Naive B cell (primary cell): ENCODE measurements at places on chromosomes 5 and 9.

- no peak for DNase-seq
Observed at GRCh38 chr5:157611571-157612476, 36.2 kb upstream of the ADAM19 start.

DNA sequence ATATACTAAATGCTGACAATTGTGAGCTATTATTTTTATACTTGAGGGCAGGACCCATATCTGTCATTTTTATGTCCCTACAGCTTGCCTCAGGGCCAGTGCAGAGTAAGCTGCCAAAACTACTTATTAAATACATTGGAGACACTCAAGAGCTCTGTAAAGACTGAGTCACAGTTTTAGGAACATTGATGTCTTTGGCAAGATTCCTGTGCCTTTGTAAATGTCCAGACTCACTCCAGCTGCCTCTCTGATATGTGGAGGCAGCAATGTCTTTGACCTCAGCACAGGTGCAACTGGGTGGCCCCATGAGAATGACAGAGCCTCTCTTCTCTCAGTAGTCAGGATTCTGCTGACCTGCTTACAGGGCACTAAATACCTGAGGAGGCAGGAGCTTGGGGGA lies 363.2 kb downstream of the OSTF1 start:
- DNase-seq = no peak

- no peak for DNase-seq
Observed at GRCh38 chr9:112774006-112774996, 23.7 kb downstream of the SNX30 start.

GRCh38 chr9:94676446-94677131 lies 37.3 kb upstream of the FBP1 start:
- DNase-seq = no peak

DNA sequence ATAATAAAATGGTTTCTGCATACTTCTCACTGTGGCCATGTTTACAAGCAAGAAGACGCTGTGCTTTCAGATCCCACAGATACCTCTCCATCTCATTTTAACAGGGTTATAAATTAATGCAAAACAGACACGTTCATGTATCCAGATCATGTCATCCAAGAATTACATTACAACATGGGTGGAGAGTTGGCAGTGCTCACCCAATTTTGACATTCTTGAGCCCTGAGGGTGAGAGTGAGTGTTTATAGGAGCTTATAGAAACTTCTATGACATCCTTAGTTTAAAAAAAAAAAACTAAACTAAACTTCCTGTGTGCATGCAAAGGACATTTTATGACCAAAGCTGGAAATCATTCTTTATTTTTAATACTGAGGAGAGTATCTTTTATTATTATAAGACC lies 9.1 kb downstream of the PRKACG start:
- DNase-seq = no peak

DNA sequence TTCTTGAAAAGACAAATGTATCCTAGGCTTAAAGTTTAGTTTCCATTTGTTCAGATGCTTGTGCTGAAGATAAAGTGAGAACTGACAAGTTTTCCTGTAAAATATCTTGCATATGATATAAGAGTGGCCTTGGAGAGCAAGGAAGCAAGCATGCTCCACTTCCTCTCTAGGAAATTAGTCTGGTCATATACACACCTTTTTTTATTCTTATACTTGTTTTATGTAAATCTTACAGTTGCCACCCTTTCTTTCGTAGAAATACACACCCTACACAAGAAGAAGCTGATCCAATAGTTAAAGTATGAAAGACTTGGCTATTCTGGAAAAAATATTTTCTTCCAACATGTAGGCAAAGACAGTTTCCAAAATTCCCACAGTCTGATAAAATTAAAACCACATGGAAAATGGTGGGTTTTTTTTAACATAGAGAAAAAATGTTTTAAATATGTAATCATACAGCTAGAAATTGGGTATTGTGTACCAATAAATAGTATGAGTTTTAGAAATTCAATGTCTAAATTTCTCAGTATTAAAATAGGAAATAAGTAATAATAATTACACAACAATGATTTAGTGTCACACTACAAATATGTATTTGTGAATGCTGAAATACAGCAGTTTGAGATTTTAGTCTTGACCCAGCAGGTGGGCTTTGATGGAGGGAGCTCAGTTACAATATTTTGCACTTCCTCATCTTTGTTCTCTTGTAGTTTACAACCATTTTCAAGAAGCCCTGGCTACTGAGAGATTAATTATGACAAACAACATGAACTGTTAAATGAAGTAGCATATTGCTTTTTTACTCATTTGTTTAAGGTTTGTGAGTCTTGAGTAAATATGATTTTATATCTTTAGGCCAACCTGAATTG lies 185.7 kb upstream of the GNA14 start:
- no peak for DNase-seq

- DNase-seq = no peak
Observed at GRCh38 chr5:102873379-102873932, 118.4 kb downstream of the PAM start.

- DNase-seq = no peak
Observed at GRCh38 chr9:738209-738915, 103.1 kb upstream of the DMRT1 start.

DNA sequence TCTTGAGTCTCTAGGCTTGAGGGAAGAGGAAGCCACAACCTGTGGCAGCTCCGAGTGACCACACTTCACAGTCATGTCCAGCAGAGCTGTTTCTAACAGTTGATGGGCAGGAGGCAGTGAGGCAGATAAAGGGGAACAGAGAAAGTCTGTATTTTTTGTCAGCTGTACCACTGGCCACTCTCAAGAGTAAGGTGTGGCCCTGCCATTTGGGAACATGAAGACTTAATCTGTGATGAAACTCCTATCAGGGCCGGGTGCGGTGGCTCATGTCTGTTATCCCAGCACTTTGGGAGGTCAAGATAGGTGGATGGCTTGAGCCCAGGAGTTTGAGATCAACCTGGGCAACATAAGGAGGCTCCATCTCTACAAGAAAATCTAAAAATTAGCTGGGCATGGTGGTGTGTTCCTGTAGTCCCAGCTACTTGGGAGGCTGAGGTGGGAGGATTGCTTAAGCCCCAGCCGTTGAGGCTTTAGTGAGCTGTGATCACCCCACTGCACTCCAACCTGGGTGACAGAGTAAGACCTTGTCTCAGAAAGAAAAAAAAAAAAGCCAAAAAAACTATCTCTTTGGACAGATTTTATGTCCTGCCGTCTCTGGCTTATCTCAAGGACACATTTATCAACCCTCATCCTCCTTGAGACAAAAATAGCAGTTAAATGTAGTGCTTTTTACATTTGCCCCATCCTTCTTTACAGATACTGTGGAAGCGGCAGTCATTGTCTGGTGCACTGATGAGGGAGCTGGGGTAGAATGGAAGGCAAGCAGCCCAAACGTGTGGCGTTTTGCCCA lies 11.9 kb upstream of the COL15A1 start:
- no peak for DNase-seq

DNA sequence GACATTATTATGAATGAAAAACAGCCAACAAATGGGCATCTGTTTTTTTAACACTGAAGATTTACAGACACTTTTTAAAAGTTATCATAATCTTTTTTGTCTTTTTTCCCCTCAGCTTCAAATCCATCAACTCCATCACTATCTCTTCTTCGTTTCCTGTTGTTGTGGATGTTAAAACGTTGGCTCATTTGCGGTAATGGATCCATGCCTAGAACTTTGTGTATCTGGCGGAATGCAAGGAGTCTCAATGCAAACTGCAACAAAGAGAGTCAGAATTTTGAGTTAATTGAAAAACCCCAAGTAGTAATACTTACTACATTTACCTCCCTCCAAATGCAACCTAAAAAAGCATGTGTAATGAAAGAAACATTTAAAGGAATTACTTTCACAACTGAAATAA lies 42.9 kb upstream of the MTMR12 start:
- DNase-seq = no peak

DNA sequence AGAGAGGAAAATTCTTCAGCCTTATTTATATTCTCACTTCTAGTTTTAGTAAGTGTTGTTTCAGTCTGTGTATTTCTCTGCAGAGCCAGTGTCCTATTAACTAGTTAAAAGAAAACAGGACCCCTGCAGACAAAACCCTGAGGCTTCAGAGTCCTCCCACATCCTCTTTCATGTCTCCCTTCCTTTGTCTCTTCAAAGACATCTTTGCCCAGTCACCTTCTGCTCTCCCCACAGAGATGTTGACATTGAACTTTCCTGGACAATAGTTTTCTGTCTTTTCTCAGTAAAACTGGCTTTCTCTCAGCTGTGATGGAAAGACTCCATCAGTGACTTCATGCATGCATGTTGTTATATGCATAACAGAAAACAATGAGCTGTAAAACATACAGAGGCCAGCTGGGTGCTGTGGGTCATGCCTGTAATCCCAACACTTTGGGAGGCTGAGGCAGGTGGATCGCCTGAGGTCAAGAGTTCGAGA lies 20.2 kb downstream of the GRAMD2B start:
- no peak for DNase-seq

- peak; percentile 24 for DNase-seq
Observed at GRCh38 chr5:178279723-178280438, 47.3 kb upstream of the PHYKPL start.

GRCh38 chr5:54438620-54439389 lies 16.7 kb upstream of the HSPB3 start:
- DNase-seq = no peak

DNA sequence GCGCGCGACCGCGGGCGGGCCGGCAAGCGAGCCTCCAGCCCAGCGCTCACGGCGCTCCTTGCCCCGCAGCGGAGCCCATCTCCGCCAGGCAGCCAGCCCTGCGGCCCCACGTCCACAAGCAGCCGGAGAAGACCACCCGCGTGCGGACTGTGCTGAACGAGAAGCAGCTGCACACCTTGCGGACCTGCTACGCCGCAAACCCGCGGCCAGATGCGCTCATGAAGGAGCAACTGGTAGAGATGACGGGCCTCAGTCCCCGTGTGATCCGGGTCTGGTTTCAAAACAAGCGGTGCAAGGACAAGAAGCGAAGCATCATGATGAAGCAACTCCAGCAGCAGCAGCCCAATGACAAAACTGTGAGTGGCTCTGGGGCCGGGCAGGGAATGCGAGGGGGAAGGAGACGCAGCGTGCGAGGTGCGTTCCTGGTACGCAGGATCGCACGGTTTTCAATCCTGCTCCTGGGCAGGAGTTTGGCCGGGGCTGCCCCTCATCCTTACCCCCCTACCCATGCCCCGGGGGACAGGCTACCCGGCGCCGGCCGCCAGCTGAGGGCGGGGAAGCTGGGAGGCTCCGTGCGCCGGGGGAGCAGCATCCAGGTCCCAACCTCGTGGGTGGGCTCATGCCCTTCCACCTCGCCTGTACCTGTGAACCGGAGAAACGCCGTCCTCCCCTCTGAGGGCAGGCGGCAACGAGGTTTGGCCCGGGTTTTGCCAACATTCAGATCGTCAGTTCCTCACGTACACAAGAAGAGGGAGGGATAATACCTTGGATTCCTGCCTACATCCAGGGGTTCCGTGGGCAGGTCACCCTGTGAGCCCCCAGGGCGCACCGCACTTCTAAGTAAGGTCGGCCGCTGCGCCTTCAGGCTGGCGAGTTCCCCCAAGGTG lies 6.6 kb downstream of the ISL1 start:
- DNase-seq = no peak

DNA sequence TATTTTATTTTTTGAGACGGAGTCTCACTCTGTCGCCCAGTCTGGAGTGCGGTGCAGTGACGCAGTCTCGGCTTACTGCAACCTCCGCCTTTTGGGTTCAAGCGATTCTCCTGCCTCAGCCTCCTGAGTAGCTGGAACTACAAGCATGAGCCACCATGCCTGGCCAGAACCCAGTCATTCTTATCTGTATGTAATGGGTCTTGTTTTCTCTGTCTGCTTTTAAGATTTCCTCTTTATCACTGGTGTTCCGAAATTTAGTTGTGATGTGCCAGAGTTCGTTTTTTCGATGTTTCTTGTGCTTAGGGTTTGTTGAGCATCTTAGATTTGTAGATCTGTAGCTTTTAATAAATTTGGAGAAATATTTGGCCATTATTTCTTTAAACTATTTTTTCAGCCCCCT lies 19.2 kb downstream of the SLC25A25 start:
- DNase-seq = no peak

GRCh38 chr9:130633336-130634190 lies 30.8 kb upstream of the PRDM12 start:
- no peak for DNase-seq

DNA sequence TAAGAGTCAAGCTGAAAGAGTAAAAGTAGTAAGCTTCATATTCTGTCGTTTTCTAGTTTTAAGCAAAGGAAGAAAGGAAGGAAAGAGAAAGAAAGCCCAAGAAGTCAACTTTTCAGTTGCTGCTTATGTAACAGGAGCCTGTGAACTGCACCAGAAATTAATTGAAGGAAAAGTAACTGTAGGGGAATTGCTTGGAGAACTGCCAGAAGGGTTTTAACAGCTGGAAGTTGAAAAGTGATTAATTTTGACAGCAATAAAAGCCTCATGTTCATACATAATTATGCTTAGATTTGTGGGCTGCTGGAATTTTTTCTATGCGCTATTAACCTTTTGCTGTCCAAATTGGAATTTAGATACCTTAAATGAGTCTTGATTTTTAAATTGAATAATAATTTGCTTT lies 255.7 kb downstream of the ENC1 start:
- DNase-seq = no peak

DNA sequence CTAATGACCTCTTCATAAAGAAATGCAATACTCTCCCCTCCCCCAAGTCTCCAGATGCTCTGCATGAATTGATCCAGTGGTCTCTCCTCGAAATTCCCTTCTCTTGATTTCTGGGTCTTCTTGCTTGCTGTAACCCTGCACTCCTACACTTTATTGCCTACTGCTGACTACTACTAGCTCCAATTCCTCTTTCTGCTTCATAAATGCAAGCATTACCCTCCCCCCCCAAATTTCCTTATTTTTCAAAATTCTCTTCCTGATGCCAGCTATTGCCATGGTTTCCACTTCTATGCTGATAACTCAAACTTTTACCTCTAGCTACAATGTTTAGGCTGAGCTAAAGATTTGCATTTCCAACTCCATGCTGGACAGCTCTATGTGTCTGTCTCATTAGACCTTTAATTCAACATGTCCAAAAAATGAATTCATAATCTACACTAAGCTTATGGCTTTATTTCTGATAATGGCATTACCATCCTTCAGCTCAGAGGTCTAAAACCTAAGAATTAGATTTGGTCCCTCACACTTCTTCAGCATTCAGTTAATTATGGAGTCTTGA lies 1.4 kb downstream of the ZBTB26 start:
- DNase-seq = no peak

DNA sequence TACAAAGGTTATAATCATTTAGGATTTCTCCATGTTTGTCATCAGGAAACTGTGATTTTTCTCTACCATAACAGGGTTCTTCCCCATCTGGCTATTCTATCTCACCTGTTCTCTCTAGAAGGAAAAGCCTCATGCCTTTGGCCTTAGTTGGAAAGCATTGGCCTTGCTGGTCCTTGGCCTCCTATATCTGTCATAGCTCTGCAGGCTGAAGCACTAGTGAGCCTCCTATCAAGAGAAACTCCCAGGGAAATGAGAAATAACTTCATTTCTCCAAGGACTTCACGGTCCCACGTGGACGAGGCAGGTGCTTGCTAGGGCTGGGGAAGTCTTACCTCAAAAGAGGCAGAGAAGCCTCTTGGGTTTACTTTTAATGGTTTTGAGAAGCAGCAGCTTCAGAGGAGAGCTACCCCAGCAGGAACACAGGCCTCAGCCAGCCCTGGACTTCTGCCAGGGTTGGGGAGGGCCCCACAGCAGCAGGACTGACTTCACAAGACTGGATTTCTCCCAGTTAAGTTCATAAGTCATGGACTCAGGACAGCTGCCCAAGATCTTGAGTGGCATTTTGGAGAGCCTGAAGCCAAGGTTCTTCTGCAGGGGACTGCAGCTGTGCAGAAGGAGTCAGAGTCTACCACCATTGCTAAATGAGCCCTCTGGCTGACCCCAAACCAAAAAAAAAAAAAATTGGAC lies 15.8 kb upstream of the PSAT1 start:
- no peak for DNase-seq
